CD4-positive, alpha-beta T cell treated with Interleukin-1 beta for 1 hour (primary cell): ENCODE measurements at places on chromosomes 12 and 14.

DNA sequence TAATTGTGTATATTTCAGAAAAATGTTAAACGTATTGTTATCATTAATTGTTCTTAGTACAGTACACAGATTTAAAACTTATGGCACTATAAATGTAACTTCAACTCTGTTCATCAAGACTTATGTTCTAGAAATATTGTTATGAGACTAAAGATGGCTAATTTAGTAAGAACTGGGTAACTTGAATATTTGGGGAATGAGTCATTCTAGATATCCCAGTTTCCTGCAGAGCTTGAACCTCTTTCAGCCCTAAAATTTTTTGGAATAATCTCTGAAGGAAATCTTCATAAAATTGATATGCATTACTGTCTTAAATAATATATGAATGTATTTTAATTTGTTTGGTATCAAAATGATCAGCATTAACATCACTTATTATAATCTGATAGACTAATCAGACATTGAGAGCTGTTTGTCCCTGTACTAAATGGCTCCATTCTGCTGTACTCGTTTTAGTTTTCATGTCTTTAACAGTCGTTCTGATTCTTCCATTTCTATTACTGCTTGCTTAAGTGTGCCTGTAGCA is 87.1 kb downstream of the VEZT start:
- no peak for DNase-seq

DNA sequence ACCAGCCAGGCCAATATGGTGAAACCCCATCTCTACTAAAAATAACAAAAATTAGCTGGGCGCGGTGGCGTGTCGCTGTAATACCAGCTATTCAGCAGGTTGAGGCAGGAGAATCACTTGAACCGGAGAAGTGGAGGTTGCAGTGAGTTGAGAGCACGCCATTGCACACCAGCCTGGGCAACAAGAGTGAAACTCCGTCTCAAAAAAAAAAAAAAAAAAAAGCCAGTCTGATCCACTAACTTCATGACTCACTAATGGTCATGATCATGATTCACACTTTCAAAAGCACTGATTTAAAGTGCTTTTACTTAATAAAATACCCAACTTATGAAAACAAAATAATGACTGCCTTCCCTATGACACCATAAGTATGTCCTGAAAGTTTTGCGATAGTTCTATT is 38.4 kb upstream of the CPM start:
- no peak for DNase-seq

- no peak for DNase-seq
Observed at GRCh38 chr12:67885375-67886169, 103.7 kb upstream of the IFNG-AS1 start.

GRCh38 chr14:103225062-103225461 is 101.8 kb downstream of the TNFAIP2 start:
- DNase-seq = no peak

GRCh38 chr12:102800565-102800964 is 116.5 kb downstream of the PAH start:
- no peak for DNase-seq

DNA sequence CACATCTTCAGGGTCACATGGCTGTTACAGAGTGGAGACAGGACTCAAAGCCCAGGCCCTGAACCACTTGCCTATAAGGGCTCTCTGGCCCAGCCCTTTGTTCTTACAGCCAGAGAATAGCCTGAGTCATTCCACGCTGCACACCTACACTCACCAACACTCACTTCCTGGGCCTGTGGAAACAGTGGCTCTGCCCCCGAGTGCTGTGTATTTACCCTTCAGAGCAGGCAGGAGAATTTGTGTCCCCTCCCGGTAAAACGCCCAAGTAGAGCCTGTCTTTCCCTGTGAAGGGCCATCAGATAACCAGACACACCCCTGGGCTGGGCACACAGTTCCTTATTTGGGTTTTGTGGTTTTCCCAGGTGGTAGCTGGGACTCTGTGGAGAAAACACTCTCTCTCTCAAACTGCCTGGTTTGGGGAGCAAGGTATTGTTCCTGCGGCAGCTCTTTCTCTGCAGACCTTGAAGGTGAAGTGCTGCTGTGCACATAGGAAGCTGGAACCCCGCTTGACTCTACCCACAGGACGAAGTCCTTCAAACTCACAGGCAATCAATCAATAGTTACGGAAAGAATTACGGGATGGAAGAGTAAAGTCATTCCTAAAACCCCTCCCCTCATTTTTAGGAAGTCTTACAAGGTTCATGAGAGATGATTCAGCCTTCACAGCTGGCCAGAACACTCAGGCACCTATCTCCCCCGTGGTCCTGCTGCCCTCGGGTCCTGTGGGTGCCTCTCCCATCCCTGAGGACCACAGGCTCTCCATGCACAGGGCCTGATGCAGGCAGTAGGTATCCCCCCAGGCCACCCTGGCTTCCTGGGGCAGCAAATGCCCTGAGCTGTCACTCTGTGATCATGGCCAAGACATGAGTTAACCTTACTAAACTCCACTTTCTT is 20.3 kb downstream of the FIGNL2 start:
- no peak for DNase-seq

DNA sequence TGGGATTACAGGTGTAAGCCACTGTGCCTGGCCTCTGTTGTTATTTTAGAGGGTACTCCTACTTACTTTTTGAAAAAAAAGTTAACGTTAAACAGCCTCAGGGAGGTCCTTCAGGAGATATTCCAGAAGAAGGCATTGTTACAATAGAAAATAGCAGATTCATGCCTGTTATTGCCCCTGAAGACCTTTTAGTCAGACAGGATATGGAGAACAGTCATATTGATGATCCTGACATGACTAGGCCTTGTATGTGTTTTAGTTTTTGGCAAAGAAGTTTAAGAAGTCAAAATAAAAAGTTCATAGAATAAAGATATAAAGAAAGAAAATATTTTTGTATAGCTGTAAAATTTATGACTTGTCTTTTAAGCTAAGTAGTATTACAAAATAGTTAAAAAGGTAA is 45.3 kb downstream of the WASHC3 start:
- DNase-seq = no peak

DNA sequence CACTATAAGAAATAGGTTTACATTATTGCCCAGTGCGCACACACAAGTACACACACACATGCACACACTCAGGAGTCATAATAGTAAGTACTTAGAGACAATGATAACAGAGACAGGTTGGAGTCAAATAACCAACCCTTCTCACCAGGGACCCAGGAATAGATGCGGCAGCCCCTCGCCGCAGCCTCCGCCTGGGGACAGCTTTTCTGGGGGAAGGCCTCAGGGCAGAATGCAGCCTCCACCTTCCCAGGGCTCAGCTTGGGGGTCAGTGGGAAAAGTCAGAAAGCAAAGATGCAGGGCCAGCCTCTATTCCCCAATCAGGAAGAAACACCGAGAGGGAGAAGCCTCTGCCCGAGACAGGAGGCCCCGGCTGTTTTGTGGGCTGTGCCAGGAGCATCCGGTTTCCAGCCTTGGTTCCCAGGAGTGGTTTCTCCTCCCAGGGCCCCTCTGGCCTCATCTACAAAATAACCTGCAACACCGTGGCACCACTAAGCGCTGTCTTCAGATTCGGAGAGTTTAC is 23.4 kb upstream of the EIF5 start:
- no peak for DNase-seq
